ENCODE measurements at places on chromosomes 11 and 22. TPM values are rescaled to one million over a fixed set of nuclear protein-coding genes. Genes with fewer than 3 reads are reported as not detected.

The CD248 gene
- total RNA-seq, result 38.6 TPM

The NAT10 gene
- total RNA-seq, result 33.6 TPM

The PKDREJ gene
- total RNA-seq, result 0.15 TPM

The C11orf21 gene
- 1.4 TPM for total RNA-seq

The ZP1 gene
- not detected for total RNA-seq

The OR5M3 gene
- not detected for total RNA-seq

The IGF2 gene
- total RNA-seq, result 83.5 TPM

The GAB4 gene
- total RNA-seq, result not detected

The IL18BP gene
- total RNA-seq, result 24.8 TPM

The DDI1 gene
- not detected for total RNA-seq

The SCARF2 gene
- total RNA-seq, result 34.3 TPM

The APOA1 gene
- not detected for total RNA-seq

The IL10RA gene
- total RNA-seq, result 59.2 TPM
